ENCODE measurements at places on chromosomes 1 and 21.

- DNase-seq = no peak
Observed at GRCh38 chr1:222730866-222731265, 6.1 kb upstream of the FAM177B start.

- DNase-seq = no peak
Observed at GRCh38 chr1:80225510-80225909, 1219.0 kb upstream of the ADGRL4 start.

DNA sequence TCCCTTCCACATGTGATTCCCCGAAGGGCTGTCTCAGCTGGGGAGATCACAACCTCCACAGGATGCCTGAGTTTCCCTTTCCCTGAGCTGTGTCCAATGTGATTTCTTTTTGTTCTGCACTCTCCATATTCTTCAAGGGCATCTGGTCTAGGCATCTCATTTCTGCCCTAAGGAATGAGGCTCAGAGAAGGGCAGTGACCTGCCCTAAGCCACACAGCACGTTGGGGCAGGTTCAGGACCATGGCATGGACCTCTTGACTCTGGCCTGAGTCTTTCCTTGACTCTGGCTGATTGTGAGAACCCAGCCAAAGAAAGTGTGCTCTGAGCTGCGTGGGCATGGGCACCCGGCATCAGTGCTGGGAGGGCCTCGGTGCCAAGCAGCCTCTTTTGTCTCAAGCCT, 590.3 kb downstream of the PTPRU start:
- DNase-seq = peak; percentile 7

DNA sequence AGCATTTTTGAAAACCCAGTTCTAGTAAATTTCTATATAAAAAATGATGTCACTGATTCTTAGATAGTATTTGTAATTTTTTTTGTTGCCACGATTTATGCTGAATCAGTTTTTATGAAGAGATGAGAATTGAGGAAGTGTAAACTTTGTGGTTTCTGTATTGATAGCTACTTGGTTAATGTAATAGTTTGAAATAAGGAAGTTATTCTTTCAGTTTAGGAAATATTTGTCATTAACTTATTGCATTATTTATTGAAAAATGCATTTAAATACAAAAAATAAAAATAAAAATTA, 97.8 kb downstream of the ZFYVE9 start:
- DNase-seq = no peak

- no peak for DNase-seq
Observed at GRCh38 chr21:23718446-23719285, 1888.6 kb downstream of the MRPL39 start.

DNA sequence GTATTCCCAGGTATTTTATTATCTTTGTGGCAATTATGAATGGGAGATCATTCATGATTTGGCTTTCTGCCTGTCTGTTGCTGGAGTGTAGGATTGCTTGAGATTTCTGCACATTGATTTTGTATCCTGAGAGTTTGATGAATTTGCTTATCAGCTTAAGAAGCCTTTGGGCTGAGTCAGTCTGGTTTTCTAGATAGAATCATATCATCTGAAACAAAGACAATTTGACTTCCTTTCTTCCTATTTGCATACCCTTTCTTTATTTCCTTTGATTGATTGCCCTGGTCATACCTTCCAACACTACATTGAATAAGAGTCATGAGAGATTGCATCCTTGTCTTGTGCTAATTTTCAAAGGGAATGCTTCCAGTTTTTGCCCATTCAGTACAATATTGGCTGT, 8.0 kb downstream of the OR2L3 start:
- no peak for DNase-seq

GRCh38 chr1:3221112-3222041, 152.4 kb downstream of the PRDM16 start:
- DNase-seq = no peak

- no peak for DNase-seq
Observed at GRCh38 chr1:12188115-12188514, 21.3 kb downstream of the TNFRSF1B start.

DNA sequence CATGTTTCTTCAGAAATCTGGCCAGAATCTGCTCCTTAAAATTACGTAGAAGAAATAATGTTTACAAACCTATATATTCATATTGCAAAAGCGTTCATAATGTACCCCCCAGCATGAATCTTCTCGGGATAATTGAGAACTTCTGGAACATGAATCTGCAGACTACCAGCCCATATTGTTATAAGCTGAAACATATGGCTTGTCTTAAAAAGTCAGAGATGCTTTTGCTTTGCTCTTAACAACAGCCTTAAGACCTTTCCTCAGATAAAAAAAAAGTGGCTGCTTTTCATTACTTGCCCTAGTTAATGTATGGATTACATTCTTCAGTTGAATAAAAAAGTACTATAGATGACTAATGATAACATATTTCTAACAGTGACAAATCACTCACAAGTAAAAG, 15.0 kb upstream of the ZZZ3 start:
- DNase-seq = no peak

DNA sequence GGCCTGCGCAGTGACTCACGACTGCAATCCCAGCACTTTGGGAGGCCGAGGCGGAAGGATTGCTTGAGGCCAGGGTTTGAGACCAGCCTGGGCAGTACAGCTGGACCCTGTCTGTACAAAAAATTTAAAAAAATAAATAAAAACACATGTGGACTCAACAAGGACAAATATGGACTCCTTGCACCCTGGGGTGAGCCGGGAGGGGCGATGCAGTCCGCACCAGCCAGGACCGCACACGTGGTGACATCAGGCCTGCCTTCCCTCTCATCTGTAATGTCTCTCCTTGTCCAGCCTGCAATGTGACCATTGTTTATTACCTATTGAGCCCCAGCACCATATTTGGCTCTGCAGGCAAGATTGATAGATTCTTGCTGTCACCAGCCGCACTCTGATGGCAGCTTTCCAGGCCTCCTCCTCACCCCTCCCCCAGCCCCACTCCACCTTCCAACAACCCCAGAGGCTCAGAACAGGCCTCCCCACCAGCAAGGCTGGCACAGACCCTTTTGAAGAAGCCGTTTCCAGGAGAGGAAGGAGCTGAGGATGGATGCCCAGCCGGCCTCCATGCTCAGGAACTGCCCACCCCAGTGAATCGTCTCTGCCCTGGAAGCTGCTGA, 55.2 kb downstream of the IRF2BP2 start:
- no peak for DNase-seq

GRCh38 chr1:12754738-12755137, 8.7 kb downstream of the CFAP107 start:
- DNase-seq = no peak

DNA sequence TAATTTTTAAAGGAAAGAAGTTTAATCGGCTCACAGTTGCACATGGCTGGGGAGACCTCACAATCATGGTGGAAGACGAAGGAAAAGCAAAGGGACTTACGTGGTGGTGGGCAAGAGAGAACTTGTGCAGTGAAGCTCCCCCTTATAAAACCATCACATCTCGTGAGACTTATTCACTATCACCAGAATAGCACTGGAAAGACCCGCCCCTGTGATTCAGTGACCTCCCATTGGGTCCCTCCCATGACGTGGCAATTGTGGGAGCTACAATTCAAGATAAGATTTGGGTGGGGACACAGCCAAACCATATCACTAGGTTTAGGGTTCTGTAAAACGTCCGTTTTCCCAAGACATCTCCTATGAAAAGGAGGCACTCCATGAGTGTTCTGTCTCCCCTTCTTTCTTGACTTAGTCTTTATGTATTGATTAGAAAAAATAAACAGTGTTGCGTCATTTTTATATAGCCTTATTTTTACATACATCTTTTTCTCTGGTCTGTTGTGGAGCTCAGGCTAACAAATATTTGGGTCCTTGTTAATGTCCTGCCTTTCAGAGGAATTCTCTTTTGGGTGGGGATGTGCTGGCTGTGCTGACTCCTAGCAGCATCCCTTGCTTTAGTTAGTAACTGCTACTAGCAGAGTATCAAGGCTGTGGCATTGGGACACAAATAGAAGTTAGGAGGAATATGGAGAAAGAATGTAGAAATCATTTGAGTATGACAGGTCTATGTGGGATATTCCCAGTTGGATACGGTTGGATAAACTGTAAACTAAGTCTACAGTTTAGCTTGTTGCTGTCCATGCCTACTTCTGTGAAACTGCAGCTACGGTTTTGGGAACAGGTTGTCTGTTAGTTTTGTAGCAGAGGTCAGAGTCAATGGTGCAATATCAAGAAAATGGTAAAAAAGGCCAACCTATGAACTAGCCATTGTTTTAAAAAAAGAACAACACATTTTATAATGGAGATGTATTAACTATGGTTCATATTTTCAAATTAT, 23.5 kb downstream of the BACH1 start:
- no peak for DNase-seq

DNA sequence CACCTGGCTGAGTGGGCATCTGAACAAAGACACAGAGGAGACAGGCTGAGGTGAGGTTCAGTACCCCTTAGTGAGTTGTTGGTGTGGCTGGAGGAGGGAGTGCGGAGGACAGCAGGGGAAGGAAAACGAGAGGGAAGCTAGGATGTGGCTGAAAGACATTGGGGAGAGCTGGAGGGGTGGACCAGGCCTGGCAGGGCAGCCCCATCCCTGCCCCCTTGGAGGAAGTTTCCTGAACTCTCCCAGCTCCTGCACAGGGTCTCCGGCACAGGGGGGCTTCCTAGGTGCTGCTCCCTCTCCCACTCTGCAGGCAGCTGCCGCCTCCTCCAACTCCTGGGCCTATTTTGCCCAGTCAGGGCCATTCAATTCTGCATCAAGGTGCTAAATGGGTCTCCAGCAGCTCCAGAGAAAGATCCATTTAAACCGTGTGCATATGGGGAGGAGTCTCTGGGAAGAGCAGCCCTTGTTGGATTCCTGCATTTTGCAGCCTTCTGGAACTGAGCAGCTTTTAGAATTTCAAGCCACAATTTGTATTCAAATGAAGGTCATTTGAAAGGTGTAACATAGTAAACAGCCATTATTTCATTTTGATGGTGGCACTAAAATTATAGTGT, 193.9 kb downstream of the CAMTA1 start:
- DNase-seq = no peak

DNA sequence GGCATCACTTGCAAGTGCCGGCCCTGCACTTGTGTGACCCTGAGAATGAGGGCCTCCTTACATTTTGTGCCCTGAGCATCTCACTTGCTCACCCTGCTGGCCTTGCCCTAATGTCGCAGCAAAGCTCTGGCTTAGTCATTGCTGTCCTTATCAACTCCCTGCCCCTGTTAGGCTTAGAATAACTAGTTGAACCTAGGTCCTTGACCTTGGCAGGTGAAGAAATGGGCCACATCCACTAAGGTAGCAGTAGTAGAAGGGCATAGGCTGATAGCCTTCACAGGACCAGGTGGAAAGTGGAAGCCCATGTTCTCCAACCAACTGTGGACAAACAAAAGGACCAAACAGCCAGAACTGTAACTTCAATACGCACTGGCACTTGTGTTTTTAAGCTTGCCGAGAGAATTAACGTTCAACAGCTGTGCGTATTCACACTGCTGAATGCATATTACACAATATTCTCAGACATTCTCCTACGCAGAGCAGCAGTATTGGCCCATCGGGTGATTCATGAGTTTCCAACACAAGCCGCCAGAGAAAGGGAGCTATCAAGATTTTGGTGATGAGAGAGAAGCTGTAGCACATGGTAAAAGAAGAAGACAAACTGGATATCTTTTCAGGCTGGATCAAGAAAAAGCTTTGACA, 27.7 kb upstream of the PTGFRN start:
- DNase-seq = peak; percentile 89

- no peak for DNase-seq
Observed at GRCh38 chr1:65421351-65422025, 1.0 kb downstream of the LEPR start.

GRCh38 chr1:222852326-222852725, 37.5 kb downstream of the DISP1 start:
- no peak for DNase-seq

DNA sequence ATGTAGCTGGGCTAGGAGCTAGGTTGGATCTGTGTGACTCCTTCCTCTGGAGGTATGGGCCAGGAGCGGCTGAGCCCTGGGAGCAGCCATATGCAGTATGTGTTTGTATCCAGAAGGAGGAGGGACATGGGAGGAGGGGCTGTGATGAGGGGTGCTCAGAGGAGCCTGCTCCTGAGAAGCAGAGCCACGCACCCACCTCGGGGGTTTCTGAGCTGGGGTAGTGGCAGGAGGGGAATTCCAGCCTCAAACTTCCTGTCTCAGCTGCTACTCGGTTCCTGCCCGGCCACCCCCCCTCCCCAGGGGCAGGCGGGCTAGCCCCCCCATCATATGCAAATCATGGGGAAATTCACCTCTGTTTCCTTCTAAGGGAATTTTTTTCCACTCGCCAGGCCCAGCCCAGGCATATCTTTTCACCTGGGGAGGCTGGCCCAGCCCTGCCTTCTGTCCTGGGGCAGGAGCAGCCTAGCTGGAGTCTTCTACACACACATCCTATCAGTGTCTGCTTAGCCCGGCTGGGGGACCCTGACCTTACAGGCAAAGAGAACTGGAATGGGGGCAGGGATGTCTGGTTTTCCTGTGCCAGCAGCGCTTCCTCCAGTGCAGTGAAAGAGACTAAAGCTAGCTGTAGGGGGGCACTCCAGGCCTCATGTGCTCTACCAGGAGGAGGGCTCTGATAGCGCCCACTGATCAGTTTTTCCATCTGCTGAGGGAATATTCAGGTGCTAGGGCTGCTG, 3.0 kb downstream of the ZC3H12A start:
- peak; percentile 59 for DNase-seq

DNA sequence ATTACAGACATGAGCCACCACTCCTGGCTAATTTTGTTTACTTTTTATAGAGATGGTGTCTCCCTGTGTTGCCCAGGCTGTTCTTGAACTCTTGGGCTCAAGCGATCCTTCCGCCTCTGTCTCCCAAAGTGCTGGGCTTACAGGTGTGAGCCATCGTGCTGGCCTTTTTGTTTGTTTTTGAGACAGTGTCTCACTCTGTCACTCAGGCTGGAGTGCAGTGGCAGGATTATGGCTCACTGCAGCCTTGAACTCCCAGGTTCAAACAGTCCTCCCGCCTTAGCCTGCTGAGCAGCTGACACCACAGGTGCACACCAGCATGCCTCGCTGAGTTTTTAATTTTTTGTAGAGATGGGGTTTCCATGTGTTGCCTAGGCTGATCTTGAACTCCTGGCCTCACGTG, 49.1 kb downstream of the ADARB1 start:
- no peak for DNase-seq

DNA sequence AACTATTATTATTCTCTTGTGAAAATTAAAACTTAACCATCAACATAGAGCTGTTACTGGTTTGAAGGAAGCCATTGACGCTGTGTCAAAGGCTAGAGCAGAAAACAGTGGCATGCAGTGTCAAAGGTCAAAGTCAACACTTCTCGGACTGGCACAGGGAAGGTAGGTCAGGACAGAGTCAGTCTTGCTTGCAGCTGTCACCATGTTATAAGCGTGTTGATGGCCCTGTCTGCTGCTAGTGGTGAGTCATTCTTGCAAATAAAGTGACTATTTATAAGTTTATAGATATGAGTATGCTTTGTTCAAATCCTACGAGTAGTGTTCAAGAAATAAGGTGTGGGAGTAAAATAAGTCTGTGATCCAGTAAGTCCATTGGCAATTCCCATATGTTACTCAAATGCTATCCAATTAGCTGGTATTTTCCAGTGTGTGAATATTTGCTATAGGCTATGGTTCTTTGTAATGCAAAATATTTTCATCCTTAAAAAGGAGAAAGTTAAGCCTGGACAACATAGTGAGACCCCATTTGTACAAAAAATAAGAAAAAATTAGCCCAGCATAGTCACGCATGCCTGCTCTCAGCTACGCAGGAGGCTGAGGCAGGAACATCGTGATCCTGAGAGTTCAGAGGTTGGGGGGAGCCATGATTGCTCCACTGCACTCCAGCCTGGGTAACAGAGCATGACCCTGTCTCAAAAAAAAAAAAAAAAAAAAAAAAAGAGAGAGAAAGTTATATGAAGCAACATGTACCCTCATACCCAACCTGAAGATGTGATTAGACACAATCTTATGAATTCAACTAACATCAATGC, 26.3 kb upstream of the TINAGL1 start:
- DNase-seq = no peak

All from right atrium auricular region (tissue), 2 donors.